ENCODE measurements at places on chromosomes 6 and 20. TPM values are rescaled to one million over a fixed set of nuclear protein-coding genes. Genes with fewer than 3 reads are reported as not detected.

The SLC35F1 gene
- total RNA-seq: 1.1 TPM

The CDSN gene
- total RNA-seq: not detected

The PSORS1C1 gene
- total RNA-seq: 0.33 TPM

The BMP5 gene
- total RNA-seq: 1.6 TPM

The PLAGL1 gene
- total RNA-seq: 6.8 TPM

The BTN1A1 gene
- not detected for total RNA-seq

The TBP gene
- 10.1 TPM for total RNA-seq

The FAXC gene
- total RNA-seq: 0.16 TPM

The MAK gene
- total RNA-seq: not detected

The VEGFA gene
- 132 TPM for total RNA-seq

The IL20RA gene
- total RNA-seq: 0.12 TPM

DNA sequence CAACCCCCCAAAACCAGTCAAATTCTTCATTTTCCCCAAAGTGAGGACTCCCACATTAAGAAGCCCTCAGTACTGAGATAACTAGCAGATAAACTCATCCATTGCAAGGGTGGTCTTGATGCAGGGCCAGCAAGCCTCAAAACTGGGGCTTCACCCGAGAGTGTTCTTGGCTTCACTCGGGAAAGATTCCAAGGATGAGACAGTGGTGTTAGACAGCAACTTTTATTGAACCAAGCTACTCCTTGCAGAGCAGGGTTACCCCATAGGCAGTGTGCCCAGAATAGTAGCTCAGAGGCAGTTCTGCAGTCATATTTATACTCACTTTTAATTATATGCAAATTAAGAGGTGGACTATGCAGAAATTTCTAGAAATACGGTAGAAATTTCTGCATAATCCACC, 15.8 kb upstream of the HLA-DQA1 start:
- no peak for DNase-seq

- DNase-seq: no peak
Measured at GRCh38 chr20:56928007-56928406, 298.9 kb downstream of the TFAP2C start.

GRCh38 chr6:35146453-35146852, 5.3 kb upstream of the TCP11 start:
- no peak for DNase-seq

GRCh38 chr6:118935331-118935668, 341 bp upstream of the MCM9 start:
- no peak for DNase-seq

- no peak for DNase-seq
Measured at GRCh38 chr6:52929321-52930164, 20.0 kb upstream of the GSTA3 start.

- DNase-seq: no peak
Measured at GRCh38 chr6:152206072-152206818, 398.8 kb downstream of the ESR1 start.

GRCh38 chr6:39088331-39088730, 26.7 kb downstream of the SAYSD1 start:
- DNase-seq: no peak

GRCh38 chr6:141677598-141678211, 455.0 kb upstream of the GJE1 start:
- DNase-seq: no peak

GRCh38 chr6:45981046-45981445, 34.6 kb downstream of the CLIC5 start:
- no peak for DNase-seq

DNA sequence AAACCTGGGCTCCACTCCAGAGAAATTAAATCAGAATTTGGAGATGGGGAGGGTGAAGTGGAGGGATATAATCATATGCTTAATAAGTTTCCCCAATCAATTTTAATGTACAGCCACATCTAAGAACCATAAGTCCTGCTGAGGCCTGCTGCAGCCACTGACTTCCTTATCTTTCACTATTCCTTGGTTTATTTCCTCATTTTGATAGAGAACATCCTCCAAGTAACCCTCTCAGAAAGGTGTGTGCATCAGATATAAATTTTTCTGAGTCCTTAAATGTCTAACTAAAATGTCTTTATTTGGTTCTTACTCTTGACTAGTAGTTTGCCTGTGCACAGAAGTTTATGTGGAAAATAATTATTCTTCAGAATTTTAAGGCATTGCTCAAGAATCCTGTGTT, 23.7 kb upstream of the SIRT5 start:
- DNase-seq: no peak
